ENCODE measurements at places on chromosomes 1 and 21. TPM values are rescaled to one million over a fixed set of nuclear protein-coding genes. Genes with fewer than 3 reads are reported as not detected.

The THBS3 gene
- 7.9 TPM for total RNA-seq

The REG4 gene
- total RNA-seq = not detected

The FTCD gene
- total RNA-seq = 0.28 TPM

The SAMSN1 gene
- not detected for total RNA-seq

The PAPPA2 gene
- total RNA-seq = 2.9 TPM

The SLC2A5 gene
- total RNA-seq = 5.6 TPM

The PADI4 gene
- not detected for total RNA-seq

The MYCL gene
- total RNA-seq = 2.3 TPM

The LHX4 gene
- total RNA-seq = not detected

The CD48 gene
- total RNA-seq = not detected

The C8B gene
- total RNA-seq = not detected

The KIAA0040 gene
- 0.19 TPM for total RNA-seq

The GPR52 gene
- total RNA-seq = 0.28 TPM

The SRM gene
- total RNA-seq = 14.4 TPM

The HFM1 gene
- total RNA-seq = 0.28 TPM

The FMO4 gene
- 0.96 TPM for total RNA-seq

The CCDC24 gene
- 4.5 TPM for total RNA-seq

The UBE2U gene
- total RNA-seq = not detected

The RXRG gene
- not detected for total RNA-seq

The S100A8 gene
- not detected for total RNA-seq

The BNIPL gene
- 0.38 TPM for total RNA-seq

The TRIM46 gene
- 1.5 TPM for total RNA-seq

The C4BPA gene
- total RNA-seq = not detected

The SLC6A9 gene
- total RNA-seq = 4.2 TPM

The OR2G6 gene
- not detected for total RNA-seq

The SPRR3 gene
- total RNA-seq = not detected
